GM04504 (cell line): ENCODE measurements at places on chromosomes 12 and 14.

DNA sequence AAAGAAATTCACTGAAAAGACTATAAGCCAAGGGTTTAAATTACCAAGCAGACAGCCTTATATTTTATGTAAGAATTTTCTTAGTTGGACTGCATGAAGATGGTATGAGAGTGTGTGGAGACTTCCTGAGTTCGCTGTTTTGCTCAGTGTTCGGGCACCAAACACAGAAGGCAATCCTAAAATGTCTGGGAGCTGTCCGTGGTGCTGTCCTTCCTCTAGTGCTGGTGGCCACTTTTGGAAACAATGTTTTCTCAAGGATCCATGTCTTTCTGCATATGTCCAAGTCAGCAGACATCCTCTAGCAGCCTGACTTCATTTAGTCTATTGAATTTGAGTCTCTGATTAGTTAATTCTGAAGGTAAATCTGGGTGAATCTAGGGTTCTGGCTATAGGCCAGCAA lies 135.8 kb downstream of the SLC8A3 start:
- peak; percentile 1 for DNase-seq

- DNase-seq, result no peak
Observed at GRCh38 chr12:64685050-64685449, 74.2 kb downstream of the GNS start.

DNA sequence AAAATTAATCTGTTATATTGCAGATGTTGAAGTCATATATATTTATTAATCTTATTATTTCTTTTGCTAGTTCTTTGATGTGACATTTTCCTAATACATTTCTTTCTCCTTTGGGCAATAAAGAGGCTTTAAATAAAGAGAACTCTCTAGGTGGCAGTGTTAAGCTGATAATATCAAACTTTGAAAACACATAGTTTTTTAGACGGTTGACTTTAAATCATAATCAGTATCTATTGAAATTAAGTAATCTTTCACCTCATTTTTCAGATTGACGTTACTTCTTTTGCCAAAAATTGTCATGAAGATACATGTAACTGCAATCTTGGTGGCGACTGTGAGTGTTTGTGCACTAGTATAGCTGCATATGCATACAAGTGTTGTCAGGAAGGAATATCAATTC lies 130.8 kb upstream of the PTPRQ start:
- DNase-seq, result no peak

GRCh38 chr12:4440187-4440941 lies 5.3 kb downstream of the FGF6 start:
- DNase-seq, result no peak

DNA sequence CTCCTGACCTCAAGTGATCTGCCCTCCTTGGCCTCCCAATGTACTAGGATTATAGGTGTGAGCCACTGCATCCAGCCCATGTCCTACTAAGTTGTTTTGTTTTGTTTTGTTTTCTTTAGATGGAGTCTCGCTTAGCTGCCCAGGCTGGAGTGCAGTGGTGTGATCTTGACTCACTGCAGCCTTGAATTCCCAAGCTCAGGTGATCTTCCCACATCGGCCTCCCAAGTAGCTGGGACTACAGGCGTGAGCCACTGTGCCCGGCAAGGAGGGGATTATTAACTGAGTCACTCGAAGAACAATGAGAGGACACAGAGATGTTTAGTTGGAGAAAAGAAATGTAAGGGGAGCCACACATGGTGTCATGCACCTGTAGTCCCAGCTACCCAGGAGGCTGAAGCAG lies 18.0 kb upstream of the ERBB3 start:
- DNase-seq, result no peak

DNA sequence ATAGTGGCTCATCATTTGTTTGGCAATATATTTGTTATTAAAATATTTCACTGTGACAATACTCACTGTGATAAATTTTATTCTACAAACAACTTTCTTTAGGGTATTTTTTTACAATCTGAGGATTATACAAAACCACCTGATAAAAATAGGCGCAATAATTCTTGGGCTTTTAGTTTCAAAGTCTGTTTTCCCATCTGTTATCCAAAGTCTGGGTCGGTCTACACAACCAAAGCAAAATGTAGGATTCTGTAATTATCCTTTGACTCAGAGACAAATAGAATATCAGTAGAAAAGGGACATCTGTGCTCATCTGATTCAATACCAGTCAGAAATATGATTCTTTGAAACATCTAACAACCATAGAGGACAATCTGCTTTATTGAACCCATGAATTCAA lies 271.8 kb upstream of the AMIGO2 start:
- no peak for DNase-seq

- no peak for DNase-seq
Observed at GRCh38 chr12:33617218-33617617, 177.6 kb upstream of the SYT10 start.

DNA sequence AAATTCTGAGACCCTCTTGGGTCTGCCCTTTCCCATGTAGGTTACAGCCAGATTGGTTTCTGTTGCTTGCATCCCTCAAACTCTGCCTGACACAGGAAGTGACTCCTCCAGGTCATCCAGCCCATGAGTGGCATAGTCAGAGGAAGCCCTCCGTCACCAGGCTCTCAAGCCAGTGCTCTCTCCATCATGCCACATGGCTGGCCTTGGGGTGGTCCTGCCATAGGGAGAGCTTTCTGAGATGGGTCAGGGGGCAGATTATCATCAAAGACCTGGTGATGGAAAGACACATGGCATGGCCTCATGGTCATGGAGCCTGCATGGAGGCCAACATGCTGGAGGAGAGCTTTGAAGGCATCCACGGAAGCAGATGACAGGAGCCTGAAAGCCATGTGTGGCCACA lies 15.4 kb upstream of the CLMN start:
- no peak for DNase-seq

DNA sequence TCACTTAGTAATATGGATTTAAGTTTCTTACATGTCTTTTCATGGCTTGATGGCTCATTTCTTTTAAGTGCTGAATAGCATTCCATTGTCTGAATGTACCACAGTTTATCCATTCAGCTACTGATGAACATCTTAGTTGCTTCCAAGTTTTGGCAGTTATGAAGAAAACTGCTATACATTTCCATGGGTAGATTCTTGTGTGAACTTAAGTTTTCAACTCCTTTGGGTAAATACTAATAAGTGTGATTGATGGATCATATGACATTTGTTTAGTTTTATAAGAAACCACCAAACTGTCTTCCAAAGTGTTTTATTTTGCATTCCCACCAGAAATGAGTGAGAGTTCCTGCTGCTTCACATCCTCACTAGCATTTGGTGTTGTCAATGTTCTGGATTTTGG lies 119.2 kb downstream of the NAV3 start:
- DNase-seq, result no peak
